ENCODE measurements at places on chromosomes 11 and 22.

DNA sequence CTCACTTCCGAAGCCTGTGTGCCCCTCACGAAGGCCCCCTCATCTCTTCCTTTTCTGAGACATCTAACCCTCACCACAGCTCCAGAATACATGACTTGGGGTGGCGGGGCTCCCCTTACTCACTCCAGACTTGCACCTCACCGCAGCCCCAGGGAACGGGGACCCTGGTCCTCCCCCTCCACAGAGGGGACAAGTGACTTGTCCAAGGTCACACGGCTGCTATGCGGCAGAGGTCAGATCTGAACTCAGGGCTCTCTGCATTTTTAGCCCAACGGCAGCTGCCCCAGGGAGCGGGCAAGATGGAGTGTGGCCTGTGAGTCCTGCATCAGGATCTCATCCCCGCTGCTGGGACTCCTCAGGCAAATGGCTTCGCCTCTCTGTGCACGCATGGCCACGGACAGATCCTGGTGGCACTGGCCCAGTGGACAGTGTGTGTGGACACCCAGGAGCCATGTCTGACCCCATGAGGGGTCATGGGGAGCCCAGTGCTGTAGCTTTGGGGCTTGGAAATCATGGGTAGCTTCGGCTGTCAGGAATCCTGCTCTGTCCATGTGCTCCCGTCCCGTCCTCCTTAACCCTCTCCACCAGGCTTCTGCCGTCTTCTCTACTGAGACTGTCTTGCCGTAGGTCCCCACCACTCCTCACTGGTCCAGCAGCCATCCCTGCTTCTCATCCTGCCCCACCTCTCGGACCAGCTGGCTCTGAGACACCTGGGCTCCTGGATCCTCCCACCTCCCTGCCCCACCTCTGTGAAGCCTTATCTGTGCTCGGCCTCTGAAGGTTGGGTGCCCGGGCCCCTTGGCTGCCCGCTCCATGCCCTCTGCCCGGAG is 48.0 kb upstream of the CARS1 start:
- DNase-seq, result no peak

GRCh38 chr22:41478473-41478872 is 9.6 kb downstream of the ACO2 start:
- no peak for DNase-seq

GRCh38 chr11:9760193-9760575 is 96.3 kb downstream of the SWAP70 start:
- DNase-seq, result no peak

DNA sequence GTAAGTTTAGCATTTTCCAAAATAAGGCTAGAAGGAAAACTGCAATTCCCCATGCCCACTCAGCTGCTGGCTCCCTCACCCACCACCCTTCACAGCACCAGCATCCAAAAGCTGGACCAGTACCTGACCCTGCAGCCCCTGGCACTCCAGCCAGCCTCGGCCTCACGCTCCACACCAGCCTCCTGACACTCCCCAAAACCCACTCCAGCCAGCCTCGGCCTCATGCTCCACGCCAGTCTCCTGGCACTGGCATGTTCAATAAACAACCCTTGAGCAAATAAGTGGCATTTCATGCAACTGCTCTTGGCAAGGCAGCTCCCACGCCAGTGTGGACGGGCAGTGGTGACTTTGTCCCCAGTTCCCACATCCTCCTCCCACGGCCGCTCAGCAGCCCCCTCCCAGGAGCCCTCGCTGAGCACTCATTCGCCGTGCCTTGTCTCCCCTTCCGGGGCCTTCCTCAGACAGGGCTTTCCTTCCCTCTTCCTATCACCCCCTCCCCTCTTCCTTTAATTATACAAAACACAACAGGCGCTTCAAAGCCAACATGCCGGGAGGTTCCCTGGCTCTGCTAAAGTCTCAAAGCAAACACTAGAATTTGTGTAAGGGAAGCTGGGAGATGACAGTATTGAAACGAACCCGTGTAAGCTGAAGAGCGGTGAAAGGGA is 6.8 kb downstream of the TOLLIP start:
- DNase-seq, result no peak

DNA sequence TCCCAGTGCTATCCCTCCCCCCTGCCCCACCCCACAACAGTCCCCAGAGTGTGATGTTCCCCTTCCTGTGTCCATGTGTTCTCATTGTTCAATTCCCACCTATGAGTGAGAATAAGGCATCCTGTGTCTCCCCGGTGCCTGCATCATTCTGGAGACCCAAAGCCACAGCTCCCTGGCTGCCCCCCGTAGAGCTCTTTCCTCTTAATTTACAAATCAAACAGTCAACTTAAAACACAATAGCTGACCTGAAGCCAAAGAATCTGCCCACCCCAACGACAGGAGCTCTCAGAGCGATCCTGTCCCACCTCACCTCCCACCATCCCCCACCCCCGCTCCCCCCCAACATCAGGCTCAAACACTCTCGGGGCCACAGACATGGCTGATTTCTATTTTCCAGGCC is 558.3 kb downstream of the BRD1 start:
- no peak for DNase-seq

GRCh38 chr11:3745161-3745560 is 52.2 kb downstream of the NUP98 start:
- DNase-seq, result peak; percentile 27

DNA sequence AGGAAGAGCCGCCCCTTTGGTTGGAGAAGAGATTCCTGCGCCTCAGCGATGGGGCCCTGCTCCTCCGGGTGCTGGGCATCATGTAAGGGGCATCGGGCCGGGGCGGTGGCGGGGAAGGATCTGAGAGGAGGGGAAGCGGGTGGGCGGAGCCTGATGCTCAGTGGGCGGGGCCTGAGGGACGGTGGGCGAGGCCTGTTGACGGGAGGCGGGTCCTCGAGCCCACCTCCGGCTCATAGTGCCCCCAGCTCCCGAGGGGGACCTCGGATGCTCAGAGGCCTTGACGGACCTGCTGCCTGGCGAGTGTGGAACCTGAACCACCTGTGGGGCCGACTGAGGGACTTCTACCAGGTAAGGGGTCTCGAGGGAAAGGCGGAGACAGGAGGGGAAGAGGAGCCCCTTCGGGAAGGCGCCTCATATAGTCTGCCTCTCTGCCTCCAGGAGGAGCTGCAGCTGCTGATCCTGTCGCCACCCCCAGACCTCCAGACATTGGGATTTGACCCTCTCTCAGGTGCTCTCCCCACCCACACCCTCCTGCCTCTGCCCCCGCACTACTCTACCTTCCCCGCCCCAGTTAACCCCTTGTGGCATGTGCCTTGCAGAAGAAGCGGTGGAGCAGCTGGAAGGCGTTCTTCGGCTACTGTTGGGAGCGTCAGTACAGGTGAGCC is 799 bp downstream of the CCDC88B start:
- no peak for DNase-seq

GRCh38 chr11:73536961-73537360 is 61.0 kb downstream of the FAM168A start:
- DNase-seq, result no peak

DNA sequence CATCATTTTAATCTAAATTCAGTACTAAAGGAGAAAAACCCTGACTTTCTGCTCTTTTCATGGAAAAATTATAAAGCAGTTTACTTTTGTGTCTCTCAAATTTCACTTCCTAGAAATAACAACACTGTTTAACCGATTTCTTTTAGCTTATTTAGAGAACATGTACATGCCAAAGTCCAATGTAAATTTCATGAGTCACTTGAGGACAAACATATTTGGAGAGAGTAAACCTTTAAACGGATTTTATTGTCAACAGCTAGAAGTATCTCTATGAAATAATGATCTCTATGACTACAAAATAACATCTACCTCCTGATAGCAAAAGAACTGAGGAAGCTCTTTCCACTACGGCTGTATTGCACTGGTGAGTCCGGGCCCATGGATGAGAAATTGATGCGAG is 46.3 kb upstream of the SLC22A25 start:
- no peak for DNase-seq

GRCh38 chr11:60756307-60757032 is at the start of gene MS4A15:
TSS of gene MS4A15 (plus strand) at chr11:60756867. CDS start at chr11:60763734, 6,867 bp downstream.
- no peak for DNase-seq

- no peak for DNase-seq
These were observed 5.0 kb upstream of the MUC6 start for GRCh38 chr11:1041471-1041870.

DNA sequence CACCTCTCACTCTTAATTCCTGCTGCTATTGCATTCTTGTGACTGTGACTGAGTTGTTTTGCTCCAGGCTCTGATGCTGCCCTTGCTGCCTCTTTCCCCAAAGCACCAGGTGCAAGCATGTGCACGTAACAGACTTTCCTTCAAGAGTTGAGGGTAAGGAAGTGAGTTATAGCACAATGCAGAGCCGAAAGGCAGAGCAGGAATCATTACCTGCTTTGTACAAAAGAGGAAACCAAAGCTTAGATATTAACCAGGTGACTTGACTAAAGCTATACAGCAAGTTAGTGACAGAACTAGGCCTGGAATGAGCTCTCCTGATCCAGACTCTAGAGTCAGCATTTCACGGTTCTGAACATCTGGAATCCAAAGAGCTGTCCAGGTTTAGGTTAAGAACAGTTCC is 33.6 kb downstream of the NEU3 start:
- DNase-seq, result no peak

DNA sequence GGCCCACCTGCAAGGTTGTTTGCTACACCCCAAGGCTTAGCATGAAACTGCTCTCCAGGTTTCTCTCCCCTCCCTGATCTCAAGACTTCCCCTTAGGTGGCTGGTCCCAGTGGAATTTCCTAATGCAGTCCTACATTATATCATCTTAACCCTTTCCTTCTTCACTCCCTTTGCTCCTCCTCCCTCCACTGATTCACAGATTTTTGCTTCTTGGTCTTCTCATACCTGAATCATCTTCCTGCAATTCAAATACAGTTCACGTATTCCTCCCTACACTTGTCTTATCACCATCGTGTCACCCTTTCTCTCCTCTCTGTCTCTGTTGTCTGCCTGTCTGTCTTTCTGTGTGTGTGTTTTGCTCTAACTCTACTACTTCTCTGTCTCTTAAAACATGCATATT is 17.0 kb downstream of the MMP10 start:
- DNase-seq, result no peak

GRCh38 chr11:65891219-65892136 is 1.0 kb downstream of the CCDC85B start:
- peak; percentile 41 for DNase-seq

GRCh38 chr11:64283092-64283491 is 1.4 kb downstream of the BAD start:
- DNase-seq, result no peak

DNA sequence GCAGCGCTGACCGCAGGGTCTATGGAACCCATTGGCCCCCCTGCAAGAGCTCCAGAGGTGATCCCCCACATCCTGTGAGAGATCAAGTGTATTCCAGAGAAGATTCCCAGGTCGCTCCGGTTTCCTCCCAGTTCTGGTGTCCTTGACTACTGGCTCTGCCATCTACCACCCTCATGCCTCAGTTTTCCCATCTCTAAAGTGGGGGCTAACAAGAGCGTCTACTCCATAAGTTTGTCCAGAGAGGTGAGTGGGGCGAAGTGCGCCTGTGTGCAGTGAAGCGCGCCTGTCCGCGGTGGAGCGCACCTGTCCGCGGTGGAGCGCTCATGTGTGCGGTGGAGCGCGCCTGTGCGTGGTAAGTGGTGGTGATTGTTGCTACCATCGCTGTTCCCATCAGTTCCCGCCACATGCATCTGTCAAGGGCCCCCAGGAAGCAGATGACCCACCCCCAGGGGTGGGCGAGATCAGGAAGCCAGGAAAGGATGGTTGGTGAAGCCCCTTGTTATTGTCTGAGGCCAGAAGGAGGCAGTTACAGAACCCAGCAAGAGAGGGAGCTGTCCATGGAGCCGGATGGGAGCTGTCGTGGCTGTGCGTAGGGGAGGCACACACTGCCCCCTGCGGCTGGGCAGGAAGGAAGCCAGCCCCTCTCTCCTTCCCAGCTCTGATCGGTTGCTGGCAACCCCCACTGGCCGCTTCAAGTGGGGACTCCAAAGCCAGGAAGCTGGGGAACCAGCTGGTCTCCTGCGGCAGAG is 73.2 kb upstream of the FGF3 start:
- no peak for DNase-seq

- DNase-seq, result no peak
These were observed 82.6 kb downstream of the LDLRAD3 start for GRCh38 chr11:36026315-36026968.

DNA sequence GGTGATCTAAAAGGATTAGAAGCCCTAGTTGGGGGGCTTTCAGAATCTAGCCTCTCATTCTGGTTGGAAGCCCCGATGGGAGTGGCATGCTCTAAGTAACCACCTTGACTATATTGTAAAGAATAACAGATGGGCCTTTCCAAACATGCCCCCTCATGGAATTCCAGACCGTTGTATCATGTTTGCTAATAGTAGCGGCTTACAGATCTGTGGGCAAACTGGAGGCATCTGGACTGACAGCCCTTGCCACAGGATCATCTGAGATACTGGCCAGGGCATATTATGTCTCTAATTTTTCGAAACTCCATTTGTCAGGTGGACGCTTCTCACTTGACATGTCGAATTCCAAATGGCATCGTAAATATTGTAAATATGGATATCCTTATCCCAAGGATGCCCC is 10.5 kb downstream of the APIP start:
- no peak for DNase-seq

GRCh38 chr11:57224128-57224527 is 12.9 kb downstream of the APLNR start:
- DNase-seq, result no peak

DNA sequence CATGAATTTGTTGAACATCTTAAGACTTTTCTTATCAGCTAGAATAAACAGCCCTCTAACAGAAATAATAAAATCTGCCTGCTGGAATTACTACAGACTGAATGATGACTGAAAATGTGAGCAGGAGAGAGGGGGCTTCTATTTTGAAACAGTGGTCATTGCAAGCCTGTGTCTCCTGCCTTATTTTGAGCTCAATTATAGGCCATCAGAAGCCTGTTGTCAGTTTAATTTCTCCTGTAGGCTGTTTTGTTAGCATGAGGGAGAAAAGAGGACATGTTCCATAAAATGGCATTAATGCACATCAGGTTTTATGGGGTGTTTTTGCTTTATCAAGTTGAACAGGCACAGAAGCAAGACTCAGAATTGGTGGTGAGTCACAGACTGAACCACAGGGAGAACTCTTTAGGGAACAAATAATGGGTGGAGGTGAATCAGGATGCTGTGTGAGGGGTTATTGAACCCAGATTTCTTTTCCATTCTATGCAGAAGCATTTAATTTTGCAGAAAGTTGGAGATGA is 129.1 kb downstream of the PARVA start:
- DNase-seq, result no peak

DNA sequence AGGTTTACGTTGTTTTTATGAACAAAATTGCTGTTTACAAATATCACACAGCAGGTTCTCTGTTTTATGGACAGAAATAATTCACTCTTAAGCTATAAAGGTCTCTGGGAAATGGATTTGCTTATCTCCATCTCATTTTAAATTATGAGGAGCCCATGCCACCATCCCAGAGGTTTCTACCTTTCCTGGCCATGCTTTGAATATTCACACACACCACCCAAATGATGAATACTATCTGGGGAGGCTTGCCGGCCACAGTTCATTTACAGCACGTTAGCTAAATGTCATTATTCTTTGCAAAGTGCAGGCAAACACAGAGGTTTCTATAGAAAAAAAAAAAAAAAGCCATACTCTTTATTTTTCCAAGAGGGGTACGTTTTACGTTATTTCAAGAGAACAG is 1446.7 kb downstream of the FAM181B start:
- no peak for DNase-seq

- no peak for DNase-seq
These were observed 191.9 kb upstream of the DDI1 start for GRCh38 chr11:103844327-103845215.

GRCh38 chr11:128734103-128734831 is 40.4 kb downstream of the FLI1 start:
- no peak for DNase-seq

Data from NCI-H510A (cell line).